ENCODE measurements at places on chromosomes 3 and 15.
A peak's percentile ranks its signal among the peaks of the same experiment; 100 is the strongest.

- DNase-seq = no peak
Observed at GRCh38 chr3:147007736-147008245, 398.6 kb downstream of the ZIC4 start.

DNA sequence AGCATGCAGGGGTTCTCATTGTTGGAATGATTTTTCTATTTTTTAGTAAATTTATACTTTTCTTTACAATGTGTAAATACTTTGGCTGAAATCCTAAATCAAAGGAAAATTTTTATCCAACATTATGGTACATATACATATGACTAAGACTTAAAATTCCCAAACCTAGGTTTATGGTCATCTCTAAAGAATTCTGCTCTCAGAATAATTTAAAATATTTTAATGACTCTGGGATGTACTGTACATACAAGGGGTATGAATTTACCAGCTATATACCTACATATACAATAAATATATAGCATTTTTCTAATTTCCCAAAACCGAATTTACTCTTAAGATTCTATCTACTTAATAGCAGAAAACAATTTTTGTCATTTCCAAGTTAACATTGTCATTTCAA lies 137.9 kb upstream of the POU1F1 start:
- no peak for DNase-seq

GRCh38 chr3:161035711-161036110 lies 69.4 kb downstream of the B3GALNT1 start:
- no peak for DNase-seq

DNA sequence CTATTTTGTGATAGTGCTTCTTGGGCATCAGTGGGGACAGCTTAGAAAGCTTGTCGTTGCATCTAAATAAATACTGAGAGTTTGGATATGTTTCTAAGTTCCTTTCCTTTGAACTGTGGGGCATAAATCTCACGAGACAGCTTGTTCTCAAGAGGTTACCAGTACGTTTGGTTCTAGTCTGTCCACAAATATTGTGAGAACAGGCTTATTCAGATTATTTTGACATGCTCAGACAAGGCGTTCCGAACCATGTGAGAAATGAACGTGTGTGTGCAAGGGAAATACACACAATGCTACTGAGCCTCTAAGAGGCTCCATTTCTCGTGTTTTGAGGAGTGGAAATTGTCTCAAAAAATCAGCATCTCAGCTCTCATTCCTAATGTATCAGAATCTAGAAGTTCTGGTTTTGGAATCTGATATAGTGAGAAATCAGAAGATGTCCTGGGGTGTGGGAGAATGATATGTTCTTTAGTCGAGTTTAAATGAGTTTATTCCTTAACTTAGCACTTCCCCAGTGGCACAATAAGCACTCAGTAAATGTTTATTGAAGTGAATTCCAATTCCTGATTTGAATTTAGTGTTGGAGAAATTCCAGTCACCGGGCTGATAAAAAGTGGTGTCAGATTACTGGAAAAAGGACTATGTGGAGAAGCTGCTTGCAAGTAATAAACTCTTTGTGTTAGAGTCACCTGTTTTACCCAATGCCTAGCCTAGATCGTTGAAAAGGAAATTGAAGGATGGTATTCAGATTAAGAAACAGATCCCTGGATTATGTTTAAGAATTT lies 481.5 kb downstream of the LPP start:
- DNase-seq = no peak

DNA sequence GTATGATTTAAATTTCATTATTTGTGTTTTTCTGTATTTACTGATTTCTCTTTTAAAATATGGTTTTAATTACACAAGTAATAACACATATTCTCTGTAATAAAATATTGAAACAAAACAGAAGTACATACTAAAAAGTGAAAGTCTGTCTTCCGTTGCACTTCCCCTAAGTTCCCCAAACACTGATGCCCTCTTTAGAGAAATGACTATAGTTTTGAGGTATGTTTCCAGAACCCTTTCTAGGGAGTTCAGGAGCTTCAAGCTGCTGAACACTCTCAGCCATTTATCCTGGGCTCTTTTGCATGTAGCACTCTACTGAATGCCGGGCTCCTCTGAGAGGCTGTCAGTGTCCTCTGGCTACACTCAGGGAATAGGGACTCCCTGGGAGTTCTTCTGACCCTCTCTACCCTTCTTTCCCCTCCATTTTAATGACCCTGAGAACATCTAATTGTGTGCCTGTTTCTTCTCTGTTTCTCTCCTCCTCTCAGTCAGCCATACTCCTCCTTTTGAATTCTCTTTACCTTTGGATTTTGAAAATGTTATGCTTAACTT lies 60.4 kb upstream of the KCNAB1 start:
- no peak for DNase-seq

GRCh38 chr3:11084677-11085076 lies 69.6 kb upstream of the HRH1 start:
- DNase-seq = no peak

DNA sequence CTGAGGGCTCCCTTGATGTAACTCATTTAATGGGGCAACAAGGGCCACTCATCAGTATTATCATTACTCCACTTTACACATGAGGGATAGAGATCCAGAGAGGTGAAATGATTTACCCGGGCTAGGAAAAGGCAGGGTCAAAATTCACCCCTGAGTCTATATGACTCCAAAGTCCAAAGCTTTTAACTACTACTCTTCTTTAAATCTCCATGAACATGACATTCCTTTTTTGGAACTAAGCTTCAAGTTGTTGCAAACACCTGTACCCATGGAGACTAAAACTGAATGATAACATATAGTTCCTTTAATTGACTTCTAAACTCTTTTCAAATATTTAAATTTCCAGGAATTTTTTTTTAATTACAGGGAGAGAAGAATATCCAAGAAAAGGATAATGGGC lies 292.9 kb upstream of the GADL1 start:
- no peak for DNase-seq

GRCh38 chr3:145175626-145176025 lies 985.4 kb downstream of the PLOD2 start:
- DNase-seq = no peak

GRCh38 chr3:12187448-12188327 lies 29.0 kb upstream of the TIMP4 start:
- no peak for DNase-seq

DNA sequence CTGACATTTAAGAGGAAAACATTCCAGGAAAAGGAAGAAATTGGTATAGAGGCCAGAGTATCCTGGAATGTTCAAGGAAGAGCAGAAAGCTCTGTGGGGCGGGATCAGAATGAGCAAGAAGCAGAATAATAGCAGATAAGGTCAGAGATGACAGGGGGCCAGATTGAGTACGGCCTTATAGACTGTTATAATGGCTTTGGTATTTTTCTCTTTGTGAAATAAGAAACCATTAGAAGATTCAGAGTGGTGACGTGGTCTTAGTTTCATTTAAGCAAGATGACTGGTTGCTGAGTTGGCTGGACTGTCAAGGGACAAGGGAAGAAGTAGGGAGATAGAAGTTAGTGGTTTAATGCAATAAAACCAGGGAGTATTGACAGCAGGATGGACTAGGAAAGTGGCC lies 218.3 kb upstream of the SOX2 start:
- no peak for DNase-seq

DNA sequence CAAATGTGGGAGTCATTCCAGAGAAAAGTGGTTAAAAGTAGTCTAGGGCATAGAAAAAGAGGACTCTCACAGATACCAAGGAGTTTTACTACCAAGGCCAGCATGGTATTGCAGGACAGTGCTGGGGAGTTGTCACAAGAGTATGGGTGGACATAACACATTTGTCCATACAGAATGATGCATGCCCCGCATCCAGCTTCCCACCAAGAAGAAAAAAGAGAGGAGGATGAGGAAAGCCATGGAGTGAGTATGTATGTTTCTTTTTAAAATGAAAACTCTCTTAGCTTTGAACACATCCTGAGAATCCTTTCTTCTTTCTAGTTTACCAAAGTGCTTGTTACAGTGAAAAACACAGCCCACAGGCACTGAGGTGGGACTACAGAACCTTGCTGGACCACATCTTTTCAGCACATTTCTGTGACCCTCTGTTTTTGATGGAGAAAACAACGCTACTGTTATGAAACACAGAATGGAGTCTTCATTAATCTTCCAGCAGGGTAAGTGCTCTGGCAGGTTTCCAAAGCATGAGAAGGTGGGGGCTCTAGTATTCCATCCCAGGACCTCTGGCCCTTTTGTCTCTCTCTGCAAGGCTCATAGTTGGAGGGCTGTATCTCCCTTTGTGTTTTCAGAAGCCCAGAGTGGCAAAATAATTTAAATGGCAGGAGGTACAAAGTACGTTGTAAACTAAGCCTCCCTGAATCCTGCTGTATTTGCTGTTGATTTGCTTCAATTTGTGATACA lies 12.7 kb downstream of the NR2E3 start:
- DNase-seq = no peak

DNA sequence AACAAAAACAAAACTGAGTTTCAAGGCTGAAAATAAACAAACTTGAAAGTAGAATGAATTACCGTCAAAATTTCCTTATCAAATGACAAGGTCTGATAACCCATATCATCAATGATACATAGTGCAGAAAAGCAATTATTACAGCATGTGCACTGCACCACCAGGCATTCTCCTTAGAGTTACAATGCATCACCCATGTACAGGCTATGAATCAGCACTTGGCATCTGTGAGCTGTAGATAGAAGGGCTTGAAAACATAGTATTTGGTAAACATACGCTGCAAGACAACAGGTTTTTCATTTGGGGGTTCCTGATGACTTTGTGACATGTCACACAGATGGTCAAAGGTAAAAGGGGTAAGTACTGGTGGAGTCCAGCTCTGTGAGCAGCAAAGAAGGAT lies 265.1 kb downstream of the CTNNB1 start:
- no peak for DNase-seq

DNA sequence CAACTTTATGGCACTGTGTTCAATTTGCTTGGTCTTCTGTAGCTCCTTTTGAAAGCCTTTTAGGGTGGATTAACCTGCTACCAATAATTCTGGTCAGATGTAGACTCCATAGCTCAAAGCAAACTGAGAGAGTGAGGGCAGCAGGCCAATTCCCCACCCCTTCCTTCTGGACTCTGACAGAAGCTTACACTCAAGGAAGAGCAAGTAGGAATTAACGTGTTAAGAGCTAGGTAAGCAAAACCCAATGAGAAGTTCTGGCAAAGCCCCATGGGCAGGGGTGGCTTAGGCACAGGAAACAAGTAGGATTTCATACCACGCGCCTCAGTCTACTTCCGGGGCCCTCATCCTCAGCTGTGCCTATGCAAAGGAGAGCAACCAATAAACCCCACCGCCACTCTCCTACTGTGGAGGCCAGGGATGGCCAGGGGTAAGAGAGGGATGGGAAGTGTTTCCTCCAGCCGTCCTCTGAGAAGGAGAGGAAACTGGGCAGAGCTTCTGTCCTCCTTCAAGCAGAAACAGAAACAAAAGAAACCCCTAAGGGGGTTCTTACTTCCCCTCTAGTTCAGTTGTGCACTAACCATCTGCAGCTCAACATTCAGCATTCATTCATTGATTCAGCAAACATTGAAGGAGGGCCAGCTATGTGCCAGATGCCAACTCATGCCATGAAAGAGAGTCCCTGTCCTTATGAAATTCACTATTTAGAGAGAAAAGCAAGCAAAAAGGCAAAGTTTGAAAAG lies 12.6 kb downstream of the CCR5 start:
- no peak for DNase-seq

GRCh38 chr3:189038773-189039745 lies 132.7 kb upstream of the TPRG1 start:
- no peak for DNase-seq

- no peak for DNase-seq
Observed at GRCh38 chr3:146781606-146782005, 176.5 kb upstream of the PLSCR5 start.

- peak; percentile 23 for DNase-seq
Observed at GRCh38 chr3:25910997-25911396, 121.1 kb downstream of the OXSM start.

- DNase-seq = no peak
Observed at GRCh38 chr3:172106037-172106954, 66.9 kb downstream of the FNDC3B start.

GRCh38 chr15:101188637-101189408 lies 63.0 kb downstream of the CHSY1 start:
- no peak for DNase-seq

DNA sequence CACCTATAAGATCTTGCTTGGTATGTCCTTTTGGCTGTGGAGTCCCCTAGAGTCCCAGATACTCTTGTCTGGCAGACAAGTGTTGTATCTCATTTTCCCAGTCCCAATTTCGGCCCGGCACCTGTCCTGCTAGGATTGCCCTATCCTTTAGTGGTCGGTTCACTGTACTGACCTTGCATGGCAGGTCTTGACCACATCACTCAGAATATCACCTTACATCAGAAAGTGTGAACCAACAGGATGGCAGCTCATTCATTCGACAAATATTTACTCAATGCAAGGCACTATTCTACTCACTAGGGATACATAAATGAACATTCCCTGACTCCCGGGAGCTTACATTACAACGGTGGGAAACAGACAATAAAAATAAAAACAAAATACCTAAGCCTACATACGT lies 5.7 kb upstream of the CCDC80 start:
- no peak for DNase-seq

DNA sequence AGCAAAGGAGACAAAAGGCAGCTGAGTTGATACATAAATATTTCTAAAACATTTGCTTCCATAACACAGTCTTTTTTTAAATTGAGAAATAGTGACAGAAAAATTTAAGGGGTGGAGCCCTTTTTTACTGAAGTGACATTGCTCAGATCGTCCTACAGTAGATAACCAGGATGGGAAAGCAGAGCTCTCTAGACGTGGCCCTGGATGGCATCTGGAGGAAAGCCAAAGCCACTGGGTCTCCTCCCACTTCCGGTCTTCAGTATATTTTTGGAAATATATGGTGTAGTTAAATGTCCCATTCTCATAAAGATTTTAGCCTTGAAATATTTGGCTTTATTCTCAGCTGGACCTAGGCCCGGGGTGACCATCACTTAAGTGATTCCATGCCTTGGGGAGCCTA lies 326.1 kb downstream of the ZNF621 start:
- DNase-seq = no peak

- DNase-seq = no peak
Observed at GRCh38 chr3:183381673-183382072, 46.7 kb downstream of the MCF2L2 start.

GRCh38 chr3:64278625-64279024 lies 53.4 kb upstream of the PRICKLE2 start:
- DNase-seq = no peak

DNA sequence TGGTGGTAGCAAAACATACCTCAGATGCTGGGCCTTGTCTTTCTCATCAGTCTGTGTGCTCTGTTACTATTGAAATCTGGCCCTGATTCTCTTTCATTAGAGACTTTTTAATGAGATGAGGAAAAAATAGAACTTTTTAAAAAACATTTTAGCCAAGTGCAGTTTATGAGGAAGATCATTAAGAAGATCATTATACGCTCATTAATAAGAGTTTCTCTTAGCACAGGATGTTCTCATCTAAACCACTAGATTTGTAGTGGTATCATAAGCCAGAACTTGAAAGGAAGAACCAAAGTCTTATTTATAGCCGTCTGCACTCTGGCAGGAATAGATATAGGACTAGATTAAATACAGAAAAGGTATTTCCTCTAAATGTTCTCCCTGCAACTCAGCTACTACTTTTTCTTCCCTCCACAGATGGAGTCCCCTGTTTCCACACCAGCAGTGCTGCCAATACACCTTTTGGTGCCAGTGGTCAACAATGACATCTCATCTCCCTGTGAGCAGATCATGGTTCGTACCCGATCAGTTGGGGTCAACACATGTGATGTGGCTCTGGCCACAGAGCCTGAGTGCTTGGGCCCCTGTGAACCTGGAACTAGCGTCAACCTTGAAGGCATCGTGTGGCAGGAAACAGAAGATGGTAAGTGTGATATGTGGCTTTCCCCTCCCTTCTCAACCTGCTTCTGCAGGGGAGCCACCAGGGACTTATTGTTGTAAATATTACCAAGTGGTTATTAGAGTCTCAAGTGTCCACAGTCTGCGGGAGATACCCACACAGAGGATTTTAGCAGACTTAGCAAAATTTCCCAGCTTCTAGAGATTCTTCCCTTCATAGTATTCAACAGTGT lies 152.8 kb downstream of the RBPMS2 start:
- peak; percentile 41 for DNase-seq

Measured in CD8-positive, alpha-beta T cell (primary cell).